BJ (cell line): ENCODE measurements at places on chromosomes 12 and 14. TPM values are rescaled to one million over a fixed set of nuclear protein-coding genes. Genes with fewer than 3 reads are reported as not detected.

Gene ARID2
- polyA plus RNA-seq = 11.1 and 15.7 TPM in 2 replicates

- no peak for DNase-seq
These were observed 22.7 kb downstream of the PLEK2 start for GRCh38 chr14:67389275-67389674.

DNA sequence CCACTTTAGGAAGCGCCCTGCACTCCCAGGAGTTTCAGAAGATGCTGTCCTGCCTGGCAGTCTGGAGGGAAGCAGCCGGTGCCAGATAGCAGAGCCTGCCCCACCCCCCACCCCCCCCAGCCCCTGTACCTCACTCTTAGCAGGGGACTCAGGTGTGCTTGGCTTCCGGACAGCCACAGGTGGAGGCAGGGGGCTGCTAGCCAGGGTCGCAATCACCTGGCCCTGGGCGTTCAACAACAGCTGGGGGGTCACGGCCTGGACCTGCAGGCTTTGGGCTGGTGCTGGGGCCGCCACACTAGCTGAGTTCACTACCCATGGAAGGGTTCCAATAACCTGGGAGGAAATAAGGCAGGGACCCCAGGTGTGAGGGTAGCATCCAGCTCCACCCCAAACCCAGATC is 22.0 kb downstream of the POU6F1 start:
- no peak for DNase-seq

- no peak for DNase-seq
These were observed 75.1 kb downstream of the SLC24A4 start for GRCh38 chr14:92397953-92398564.

Gene ETFBKMT
- 0.94 and 1.5 TPM in 2 replicates for polyA plus RNA-seq

Gene LRRC10
- polyA plus RNA-seq = not detected in 2 replicates

DNA sequence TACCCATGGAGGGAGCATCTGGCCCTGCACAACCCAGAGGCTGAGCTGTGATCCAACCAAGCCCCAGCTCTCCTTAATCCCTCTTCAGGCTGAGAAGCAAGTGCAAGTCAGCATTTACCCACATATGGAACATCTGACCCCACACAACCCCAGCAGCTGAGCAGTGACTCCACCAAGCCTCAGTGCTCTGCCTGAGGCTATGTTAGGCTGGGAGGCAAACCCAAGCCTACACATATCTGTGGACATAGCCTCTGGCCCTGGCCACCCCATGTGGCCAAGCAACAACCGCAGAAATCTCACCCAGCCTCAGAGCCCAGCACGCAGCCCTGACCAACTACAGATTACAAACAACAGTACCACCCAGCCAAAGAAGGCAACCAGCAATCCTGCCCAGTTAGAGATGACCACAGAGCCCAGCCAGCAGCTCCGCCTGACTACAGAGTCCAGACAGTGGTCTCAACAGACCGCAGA is 142.8 kb downstream of the NUAK1 start:
- peak; percentile 61 for DNase-seq

DNA sequence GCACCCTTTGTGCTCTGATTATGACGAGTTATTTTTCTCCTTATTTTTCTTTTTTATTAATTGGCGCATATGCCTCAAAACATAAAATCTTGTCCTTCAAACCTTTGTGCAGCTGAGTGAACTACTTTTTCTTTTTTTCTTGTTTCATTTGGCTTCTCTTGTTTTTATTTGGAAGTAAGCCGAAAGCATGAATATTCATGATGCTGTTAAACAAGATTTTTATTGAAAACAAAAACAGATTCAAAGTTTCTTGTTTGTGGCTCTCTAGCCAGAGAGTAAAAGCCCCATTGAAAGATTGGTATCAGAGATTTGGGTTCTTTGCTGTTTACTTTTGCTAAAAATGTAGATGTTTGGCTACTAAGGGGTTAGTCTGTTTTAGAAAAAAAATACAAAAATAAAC is 183.8 kb downstream of the TMEM132C start:
- DNase-seq = no peak

Gene CCDC177
- not detected in 2 replicates for polyA plus RNA-seq

Gene ACAD10
- 9.9 and 15.4 TPM in 2 replicates for polyA plus RNA-seq

GRCh38 chr12:69698769-69699540 is at the start of gene BEST3:
Gene BEST3 (minus strand): TSS chr12:69699303. CDS start chr12:69697798, 1,505 bp downstream.
- DNase-seq = no peak

- no peak for DNase-seq
These were observed 542.4 kb downstream of the FLRT2 start for GRCh38 chr14:86072116-86072894.

DNA sequence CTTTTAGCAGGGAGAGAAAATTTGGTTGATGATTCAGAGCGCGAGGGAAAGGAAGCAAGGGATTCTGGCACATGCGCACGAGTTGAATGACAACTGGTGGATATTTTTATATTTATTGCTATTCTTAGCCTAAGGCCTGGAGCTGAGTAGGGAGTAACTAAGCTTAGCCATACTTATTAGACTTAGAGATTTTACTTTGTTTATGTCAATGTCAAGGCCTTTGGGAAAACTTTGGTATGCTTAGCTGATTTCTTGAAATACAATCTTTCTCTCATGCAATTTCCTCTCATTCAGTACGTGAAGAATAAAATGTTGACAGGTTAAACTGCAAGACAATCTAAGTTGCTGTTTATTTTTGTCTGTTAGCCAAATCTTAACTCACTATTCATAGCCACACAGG is 101.1 kb downstream of the CRADD start:
- peak; percentile 89 for DNase-seq

Gene LMO3
- not detected in 2 replicates for polyA plus RNA-seq

GRCh38 chr12:71465796-71466195 is 26.2 kb downstream of the LGR5 start:
- DNase-seq = no peak

Gene CD27
- polyA plus RNA-seq = 0.15 TPM in 1 of 2 replicates, not detected in the other

Gene ANO4
- 7.1 and 8.0 TPM in 2 replicates for polyA plus RNA-seq

GRCh38 chr14:103801459-103801858 is 45.9 kb downstream of the PPP1R13B start:
- peak; percentile 41 for DNase-seq

Gene KCNH3
- polyA plus RNA-seq = 0.01 and 0.02 TPM in 2 replicates

Gene MYF5
- not detected in 2 replicates for polyA plus RNA-seq

Gene PIK3C2G
- polyA plus RNA-seq = not detected in 2 replicates

DNA sequence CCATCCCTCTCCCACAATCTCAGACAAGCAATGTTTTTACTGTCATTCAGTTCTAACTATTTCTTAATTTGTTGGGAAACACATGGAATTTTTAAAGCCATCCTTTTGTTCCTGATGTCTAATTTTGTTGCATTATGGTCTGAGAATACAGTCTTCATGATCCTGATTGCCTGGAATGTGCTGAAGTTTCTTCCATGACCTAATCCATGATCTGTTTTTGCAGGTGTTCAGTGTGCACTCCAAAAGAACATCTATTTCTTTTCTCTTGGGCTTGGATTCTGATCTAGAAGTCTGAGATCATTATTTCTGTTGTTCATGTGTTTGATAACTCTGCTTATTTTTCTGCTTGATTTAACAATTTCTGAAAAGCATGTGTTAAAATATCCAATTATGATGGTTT is 43.2 kb upstream of the PHC1 start:
- DNase-seq = no peak

Gene KRT6B
- polyA plus RNA-seq = not detected in 2 replicates

DNA sequence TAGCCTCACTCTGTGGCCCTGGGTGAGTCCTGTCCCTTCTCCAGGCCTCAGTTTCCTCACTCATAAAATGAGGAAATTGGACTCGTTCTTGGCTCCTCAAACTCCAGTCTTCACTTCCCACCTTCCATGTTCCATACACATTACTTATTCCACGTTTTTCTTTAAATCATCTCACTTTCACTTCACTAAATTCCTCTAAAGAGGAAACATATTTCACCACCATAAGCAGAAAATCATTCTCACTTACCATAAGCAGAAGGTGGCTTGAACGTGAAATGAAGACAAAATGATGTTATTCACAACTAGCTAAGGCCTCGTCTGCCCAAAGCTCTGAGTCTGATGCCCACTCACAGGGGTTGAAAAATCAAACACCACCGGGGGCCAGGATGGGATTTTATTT is 278.3 kb downstream of the ADGRD1 start:
- DNase-seq = no peak

Gene AQP6
- not detected in 2 replicates for polyA plus RNA-seq
